ENCODE measurements at places on chromosomes 16 and 17.

DNA sequence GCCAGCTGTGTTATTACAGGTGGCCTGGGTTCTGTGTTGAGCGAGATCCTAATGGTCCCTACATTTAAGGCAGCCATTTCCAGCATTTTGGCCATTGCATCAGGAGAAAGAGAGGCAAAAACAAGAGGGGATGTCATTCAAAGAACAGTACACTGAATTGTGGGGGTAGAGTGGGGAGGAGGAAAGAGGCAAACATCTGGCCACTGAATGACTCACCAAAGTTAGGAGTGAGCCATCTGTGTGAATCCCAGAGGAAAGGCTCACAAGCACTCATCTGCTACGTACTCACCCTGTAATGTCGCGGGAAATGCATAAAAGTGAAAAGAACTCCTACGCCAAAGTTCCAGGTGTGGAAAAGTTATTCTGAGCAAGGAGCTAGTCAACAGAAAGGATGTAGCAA is 16.7 kb downstream of the KRABD2 start:
- no peak for DNase-seq

DNA sequence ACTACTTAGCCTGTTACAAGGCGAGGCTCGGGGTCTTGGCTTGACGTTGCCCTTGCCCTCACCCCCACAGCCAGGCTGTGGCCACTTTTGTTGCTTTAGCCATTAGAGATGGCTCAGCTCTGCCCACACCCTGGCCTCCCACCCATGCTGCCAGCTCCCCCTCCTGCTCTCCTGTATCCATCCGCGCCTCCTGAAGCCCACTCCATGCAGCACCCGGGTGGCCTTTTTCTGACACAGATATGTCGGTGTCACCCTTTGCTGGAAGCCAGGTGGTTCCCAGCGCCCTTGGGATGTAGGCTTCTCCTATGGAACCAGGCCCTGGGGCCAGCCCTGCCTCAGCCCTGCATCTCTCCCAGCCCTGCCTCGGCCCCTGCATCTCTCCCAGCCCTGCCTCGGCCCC is 9.7 kb downstream of the TSC2 start:
- no peak for DNase-seq

- DNase-seq = no peak
Measured at GRCh38 chr16:48172682-48173081, 16.9 kb upstream of the ABCC12 start.

DNA sequence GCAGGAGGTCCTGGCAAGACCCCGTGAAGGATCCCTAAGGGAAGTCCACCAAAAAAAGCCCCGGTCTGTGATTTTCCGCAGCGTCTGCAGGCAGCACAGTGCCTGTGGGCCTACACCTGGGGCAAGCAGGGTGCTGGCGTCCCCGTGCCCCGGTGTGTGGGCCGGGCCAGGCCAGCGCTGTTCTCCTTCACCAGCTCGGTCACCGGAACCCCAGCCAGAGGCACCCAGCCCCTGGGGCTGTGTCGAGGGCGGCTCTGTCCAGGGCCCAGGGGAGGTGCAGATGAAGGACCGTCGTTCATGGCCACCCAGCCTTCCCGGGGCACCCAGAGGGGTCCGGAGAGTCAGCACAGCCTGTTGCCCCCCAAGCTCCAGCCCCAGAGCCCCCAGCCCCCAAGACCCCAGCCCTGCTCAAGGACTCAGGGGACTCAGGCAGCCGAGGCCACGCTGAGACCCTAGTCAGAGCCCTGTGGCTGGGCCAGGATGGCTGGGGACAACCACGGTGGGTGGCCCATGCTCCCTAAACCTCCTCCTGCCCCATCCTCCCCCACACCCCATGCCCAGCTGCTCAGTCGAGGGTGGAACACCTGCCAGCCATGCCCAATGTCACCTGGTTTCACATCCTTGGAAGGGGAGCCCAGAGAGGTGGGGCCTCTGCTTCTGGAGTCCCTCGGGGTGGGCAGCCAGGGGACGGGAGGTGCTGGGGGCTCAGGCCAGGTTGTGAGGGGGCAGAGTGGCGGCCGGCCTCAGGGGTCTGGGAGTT is 5.7 kb upstream of the C1QTNF8 start:
- DNase-seq = no peak

GRCh38 chr16:19923396-19923795 is 38.7 kb upstream of the GPRC5B start:
- DNase-seq = no peak

DNA sequence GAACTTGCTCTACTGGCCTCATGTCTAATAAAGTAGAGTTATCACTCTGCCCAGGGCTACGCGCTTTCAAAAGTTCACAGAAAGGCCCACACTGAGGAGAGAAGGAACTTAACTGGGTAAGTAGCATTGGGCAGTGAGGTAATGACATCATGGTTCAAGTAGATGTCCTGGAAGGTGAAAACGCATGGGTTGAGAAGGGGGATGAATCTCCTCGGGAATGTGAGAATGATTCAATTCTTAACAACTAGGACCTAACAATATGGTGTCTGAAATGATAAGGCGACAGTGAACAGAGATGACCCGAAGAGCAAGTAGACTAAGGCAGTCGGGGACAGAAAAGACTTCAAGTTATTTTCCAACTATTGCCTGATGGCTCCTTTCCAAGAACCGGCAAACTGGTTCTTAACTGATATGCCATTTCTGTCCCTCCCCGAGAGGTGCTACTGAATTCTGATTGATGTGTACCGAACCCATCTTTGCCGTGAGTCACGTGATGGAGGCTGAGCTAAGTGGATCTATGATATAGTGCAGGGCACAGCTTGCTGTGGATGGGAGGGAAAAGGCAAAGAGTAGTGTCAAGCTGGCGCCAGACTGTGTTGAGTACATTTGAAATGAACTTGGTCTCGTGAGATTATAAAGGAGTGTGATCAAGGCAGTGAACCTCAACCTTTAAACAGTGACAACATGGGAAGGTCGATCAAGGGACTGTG is 44.1 kb downstream of the MARCHF10 start:
- no peak for DNase-seq

GRCh38 chr17:83037084-83037873 is 42.1 kb upstream of the METRNL start:
- no peak for DNase-seq

GRCh38 chr16:12881740-12882139 is 19.7 kb upstream of the SHISA9 start:
- no peak for DNase-seq

GRCh38 chr16:88790312-88791211 is 5.5 kb upstream of the PIEZO1 start:
- peak; percentile 68 for DNase-seq

- peak; percentile 67 for DNase-seq
Measured at GRCh38 chr17:7560172-7561027, 1.3 kb upstream of the SENP3 start.

DNA sequence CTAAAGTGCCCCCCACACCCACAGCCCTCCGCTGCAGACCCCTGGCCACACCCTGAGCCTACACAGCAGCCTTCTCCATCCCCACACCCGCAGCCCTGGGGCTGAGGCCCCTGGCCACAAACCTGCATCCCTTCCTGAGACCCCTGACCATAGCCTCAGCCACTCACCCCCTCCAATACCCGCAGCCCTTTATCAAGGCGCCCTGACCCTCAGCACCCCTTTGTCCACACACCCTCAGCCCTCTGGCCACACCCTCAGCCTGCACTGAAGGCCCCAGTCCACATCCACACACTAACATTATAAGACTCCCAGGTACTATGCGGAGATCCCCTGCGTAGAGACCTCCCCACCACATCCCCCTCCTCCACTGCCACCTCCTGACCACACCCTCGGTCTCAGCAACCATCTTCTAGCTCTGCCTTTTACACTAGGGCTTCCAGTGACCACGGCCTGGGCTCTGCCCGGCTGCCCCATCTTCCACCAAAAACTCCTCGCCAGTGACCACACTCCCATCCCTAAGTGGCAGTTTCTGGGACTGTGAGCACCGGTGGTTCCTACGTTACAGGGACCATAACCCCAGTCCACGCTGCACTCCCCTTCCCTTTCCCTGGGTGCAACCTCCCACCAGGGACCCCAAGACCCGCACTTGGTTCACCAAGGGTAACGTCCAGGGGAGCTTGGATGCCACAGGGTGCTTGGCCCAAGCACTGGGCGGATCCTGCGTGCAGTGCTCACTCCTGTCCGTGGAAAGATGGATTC is 818 bp downstream of the TPPP3 start:
- DNase-seq = no peak

- no peak for DNase-seq
Measured at GRCh38 chr16:23052908-23053580, 96.2 kb downstream of the USP31 start.

- peak; percentile 62 for DNase-seq
Measured at GRCh38 chr16:997440-998051, 16.0 kb downstream of the SOX8 start.

DNA sequence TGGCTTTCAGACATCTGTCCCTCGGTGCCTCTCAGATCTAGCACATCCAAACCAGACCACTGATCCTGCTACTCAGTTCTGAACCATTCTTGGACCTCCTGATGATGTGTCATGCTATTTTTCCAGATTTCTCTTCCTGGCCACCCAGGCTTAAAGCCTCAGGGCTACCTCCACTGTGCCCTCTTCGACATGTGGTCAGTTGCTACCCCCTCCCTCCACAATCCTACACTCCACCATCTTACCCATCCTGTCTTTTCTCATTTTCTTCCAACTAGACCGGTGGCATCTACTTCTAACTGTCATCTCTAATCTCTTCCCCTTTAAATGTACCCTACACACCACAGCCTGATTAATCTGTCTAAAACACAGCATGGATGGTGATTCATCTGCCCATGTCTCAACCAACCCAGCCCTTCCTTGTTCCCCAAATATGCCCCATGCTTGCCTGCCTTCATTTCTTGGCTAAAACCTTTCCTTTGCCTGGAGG is 478.6 kb downstream of the SLC39A11 start:
- DNase-seq = no peak

DNA sequence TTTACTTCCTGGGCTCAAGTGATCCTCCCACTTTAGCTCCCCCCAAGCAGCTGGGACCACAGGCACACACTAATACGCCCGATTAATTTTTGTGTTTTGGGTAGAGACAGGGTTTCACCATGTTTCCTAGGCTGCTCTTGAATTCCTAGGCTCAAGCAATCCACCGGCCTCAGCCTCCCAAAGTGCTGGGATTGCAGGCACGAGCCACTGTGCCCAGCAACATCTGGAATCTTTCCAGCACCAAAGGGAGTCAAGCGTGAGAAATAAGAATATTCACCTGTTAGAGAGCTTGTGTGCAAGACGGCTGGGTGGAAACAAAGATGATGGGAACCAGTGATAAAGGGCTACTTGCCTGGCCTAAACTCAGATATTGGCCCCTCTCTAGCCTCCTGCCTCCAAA is 14.2 kb upstream of the ALOX12B start:
- no peak for DNase-seq

DNA sequence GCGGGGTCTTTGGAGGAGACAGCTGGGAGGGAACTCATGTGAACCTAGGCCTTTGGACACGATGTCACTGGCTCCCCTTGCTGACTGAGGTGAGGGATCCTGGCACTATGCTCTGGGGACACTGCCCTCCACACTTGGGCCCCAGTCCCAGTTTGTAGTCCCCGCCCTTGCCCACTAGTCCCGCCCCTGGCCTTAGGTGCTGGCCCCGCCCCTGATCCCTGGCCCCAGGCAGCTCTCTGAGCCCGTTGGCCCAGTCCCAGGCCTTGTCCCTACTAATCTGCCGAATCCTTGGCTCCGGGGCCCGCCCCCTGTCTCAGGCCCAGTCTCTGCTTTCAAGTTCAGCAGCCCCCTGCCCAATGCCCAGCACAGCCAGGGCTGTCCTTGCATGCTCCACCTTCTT is 61.0 kb downstream of the SMPD3 start:
- no peak for DNase-seq

DNA sequence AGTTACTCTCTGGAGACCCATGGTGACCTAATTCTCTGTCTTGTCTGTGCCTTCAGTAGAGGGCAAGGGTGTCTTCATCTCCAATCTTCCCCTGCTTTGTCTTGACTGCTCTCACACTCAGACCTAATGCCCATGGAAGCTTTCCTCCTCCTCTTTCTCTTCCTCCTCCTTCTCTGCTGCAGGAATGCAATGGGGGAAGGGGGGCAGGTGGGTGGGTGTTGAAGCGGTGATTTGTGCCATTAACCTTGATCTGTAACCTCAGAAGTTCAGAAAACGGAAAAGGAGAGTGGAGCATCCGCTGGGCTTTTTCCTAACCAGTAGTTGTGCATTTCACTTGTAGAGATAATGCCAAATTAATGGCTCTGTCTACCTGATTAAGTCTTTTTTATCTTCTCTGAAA is 172.3 kb upstream of the CDH11 start:
- DNase-seq = no peak

- no peak for DNase-seq
Measured at GRCh38 chr16:85396879-85397871, 215.9 kb upstream of the GSE1 start.

- no peak for DNase-seq
Measured at GRCh38 chr17:19718041-19718612, 1.7 kb upstream of the SLC47A2 start.

DNA sequence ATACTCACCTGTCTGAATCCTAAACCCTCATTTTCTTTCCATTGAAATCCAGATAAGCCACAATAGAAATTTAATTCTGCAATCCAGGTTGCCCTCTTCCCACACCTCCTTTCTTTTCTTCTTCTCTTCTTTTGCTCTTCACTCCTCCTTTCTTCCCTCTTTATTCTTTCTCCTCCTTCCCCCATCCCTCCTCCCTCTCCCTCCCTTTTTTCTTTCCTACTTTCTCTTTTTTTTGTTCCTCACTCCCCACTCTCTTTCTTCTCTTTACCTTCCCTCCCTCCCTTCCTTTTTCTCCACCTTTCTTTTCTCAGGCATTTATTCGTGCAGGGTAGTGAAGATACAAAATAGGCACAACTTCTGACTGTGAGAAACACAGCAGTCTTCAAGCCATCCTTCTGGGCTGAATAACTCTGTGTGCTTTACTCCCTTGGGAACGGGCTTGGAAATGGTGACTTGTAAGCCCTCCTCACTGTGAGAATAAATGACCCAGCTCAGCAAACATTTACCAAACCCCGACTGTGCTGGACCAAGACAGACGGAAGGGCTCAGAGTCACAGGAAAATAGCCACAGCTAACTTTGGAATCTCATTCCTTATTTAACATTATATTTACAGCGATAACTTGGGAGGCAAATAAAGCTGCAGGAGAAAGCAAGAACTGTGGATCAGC is 140.8 kb downstream of the HAPSTR1 start:
- DNase-seq = no peak

GRCh38 chr17:7174603-7175326 is 4.4 kb downstream of the ASGR1 start:
- DNase-seq = no peak

Measured in CD4-positive, alpha-beta T cell treated with Interleukin-12 subunit alpha and Interleukin-12 subunit beta, for 1 hour (primary cell).